ENCODE measurements at places on chromosomes 6 and 20. TPM values are rescaled to one million over a fixed set of nuclear protein-coding genes. Genes with fewer than 3 reads are reported as not detected.

CALHM6 gene
- not detected for total RNA-seq

SLC17A1 gene
- total RNA-seq = not detected

ZNF133 gene
- 18.1 TPM for total RNA-seq

SLC22A2 gene
- 1.2 TPM for total RNA-seq

WFDC10B gene
- not detected for total RNA-seq

Data from A172 (cell line).